ENCODE measurements at places on chromosomes 11 and 22. TPM values are rescaled to one million over a fixed set of nuclear protein-coding genes. Genes with fewer than 3 reads are reported as not detected.

Gene MUC2
- total RNA-seq, result 0.11 TPM

Gene CCDC116
- 0.27 TPM for total RNA-seq

Gene LMO1
- not detected for total RNA-seq

Gene NUP98
- total RNA-seq, result 127 TPM

Gene OR51E2
- total RNA-seq, result 10.6 TPM

Gene CARD16
- total RNA-seq, result 7.9 TPM

Gene MRGPRF
- total RNA-seq, result 53.3 TPM

Gene SPTBN2
- 140 TPM for total RNA-seq

Gene RPS13
- total RNA-seq, result 1,308 TPM

Gene PTH
- total RNA-seq, result not detected

Gene LRRC74B
- total RNA-seq, result not detected

Gene ROM1
- 12.7 TPM for total RNA-seq

Gene MISFA
- 7.3 TPM for total RNA-seq

Gene OR5AL1
- total RNA-seq, result not detected

Gene DMC1
- 3.2 TPM for total RNA-seq

Gene ADAMTS15
- 0.59 TPM for total RNA-seq

Gene SHANK2
- 43.5 TPM for total RNA-seq

Gene BAIAP2L2
- 5.5 TPM for total RNA-seq

Gene OR10A2
- total RNA-seq, result not detected

Gene OR5T3
- not detected for total RNA-seq

Gene KRTAP5-2
- total RNA-seq, result not detected

Gene PRG2
- not detected for total RNA-seq

Gene YPEL1
- 2.9 TPM for total RNA-seq

Gene MS4A15
- not detected for total RNA-seq

Gene FAM180B
- total RNA-seq, result not detected

Gene TRIM44
- total RNA-seq, result 33.2 TPM

Gene TOM1
- total RNA-seq, result 68.6 TPM

Gene PRG3
- not detected for total RNA-seq

Gene STIM1
- 65.0 TPM for total RNA-seq

Gene CEP126
- 2.0 TPM for total RNA-seq

Gene GP1BB
- 6.8 TPM for total RNA-seq

Gene PHLDA2
- total RNA-seq, result 12.4 TPM

Gene TCN2
- total RNA-seq, result 16.7 TPM

Gene SCARF2
- 12.8 TPM for total RNA-seq

Gene TOMT
- total RNA-seq, result not detected

Gene C22orf42
- total RNA-seq, result 1.4 TPM

Gene SYTL2
- 52.2 TPM for total RNA-seq

Gene IMMP1L
- total RNA-seq, result 25.2 TPM

Gene MRGPRX3
- not detected for total RNA-seq

Gene FOLR1
- total RNA-seq, result 8.9 TPM

Gene LARGE2
- total RNA-seq, result 20.2 TPM

Gene SLC39A13
- 93.7 TPM for total RNA-seq

Gene PICK1
- total RNA-seq, result 114 TPM

Gene KCNJ1
- total RNA-seq, result not detected

Gene MRGPRX1
- total RNA-seq, result not detected

Gene TRPC6
- 1.1 TPM for total RNA-seq

Gene MMP8
- total RNA-seq, result not detected

Gene INPP5J
- total RNA-seq, result 33.3 TPM

Gene ENTHD1
- 5.1 TPM for total RNA-seq

Gene DGCR6
- total RNA-seq, result 2.7 TPM

Gene SYT9
- total RNA-seq, result 0.64 TPM

Data from prostate gland (tissue), 2 donors.